ENCODE measurements at places on chromosomes 1 and 21.

DNA sequence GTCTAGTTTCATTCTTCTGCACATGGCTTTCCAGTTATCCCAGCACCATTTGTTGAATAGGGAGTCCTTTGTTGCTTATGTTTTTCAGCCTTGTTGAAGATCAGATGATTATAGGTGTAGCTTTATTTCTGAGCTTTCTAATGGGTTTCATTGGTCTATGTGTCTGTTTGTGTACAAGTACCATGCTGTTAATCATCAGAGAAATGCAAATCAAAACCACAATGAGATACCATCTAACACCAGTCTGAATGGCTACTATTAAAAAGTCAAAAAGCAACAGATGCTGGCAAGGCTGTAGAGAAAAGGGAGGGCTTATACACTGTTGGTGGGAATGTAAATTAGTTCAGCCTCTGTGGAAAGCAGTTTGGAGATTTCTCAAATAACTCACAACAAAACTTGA lies 321.5 kb upstream of the PTBP2 start:
- no peak for DNase-seq

GRCh38 chr1:151577173-151577572 lies 34.7 kb upstream of the SNX27 start:
- no peak for DNase-seq

DNA sequence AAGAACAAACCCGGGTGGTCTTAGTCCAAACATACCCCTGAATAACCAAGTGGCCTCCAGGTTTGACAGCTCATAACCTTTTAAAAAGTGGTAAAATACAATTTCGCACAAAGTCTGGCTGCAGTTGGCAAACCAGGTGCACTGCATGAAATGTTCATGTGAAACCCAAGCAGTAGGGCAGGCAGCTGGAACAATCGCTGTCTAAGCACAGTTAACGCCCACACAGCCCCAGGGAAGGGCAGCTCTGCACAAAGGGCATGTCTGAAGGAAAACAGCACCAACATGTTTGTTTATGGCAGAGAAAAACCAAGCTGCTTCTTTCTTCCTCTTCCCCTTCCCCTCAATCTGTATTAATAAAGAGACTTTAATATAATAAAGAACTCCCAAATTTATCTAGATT lies 49.5 kb downstream of the KIAA1614 start:
- no peak for DNase-seq

DNA sequence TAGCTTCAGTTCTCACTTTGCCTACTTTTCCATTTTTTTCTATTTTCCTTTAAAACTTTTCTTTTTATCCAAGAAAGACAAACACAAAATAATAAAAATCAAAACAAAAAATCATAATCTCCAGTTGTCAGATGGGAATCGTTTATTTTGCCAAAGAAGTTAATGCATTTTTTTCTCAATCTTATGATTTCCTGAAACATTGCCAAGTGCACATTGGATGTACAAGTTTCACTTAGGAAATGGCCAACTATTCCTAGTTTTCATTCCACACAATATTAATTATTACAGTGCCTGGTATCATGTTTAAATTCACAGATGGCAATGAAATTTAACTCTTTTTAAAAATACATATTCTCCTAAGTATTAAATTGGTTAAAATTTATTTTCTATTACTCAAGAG lies 1050.5 kb downstream of the TTLL7 start:
- DNase-seq, result no peak

DNA sequence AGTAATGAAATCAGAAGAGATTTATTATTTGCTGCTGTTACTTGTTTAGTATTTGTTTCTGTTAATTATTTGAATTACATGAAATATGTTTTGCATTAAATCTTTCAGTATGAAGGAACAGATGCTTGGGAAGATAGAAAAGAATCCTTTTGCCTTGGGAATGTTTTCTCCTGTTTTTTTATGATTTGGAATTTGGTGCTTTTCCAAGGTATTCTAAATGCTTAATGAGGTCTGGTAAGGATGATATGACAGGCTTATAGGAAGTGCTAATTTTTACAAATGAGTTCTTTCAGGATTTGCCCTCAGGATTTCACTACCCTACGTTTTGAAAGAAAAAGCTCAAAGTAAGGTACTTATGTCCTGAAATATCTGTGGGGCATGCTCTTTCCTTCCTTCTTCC lies 25.6 kb upstream of the ST6GALNAC3 start:
- DNase-seq, result peak; percentile 32

DNA sequence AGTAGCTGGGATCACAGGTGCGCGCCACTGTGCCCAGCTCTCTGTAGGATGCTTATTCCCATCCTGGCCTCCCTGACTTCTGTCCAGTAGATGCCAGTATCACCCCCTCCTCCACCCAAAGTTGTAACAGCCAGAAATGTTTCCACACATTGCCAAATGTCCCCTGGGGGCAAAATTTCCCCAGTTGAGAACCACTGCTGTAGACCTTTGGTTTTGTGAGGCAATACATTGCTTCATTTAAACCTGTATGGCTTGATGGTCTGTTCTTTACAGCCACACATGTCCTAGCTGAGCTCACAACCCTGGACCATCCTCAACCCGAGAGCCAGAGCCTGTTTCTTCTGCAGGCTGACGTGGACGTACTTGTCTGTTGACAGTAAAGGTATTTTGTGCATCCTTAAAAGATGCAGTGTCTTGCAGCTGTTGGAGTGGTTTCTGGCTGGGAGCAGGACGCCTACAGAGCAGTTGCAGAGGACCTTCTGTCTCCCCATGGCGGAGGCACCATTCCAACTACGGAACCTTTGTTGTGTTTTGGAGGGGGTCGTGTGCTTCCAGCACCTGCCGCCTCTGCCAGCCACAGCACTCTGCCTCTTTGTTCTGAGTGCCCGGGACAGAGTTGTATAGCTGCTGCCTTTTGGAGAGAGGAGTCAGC lies 26.6 kb downstream of the DOP1B start:
- DNase-seq, result peak; percentile 17
